ENCODE measurements at places on chromosomes 3 and 15.

DNA sequence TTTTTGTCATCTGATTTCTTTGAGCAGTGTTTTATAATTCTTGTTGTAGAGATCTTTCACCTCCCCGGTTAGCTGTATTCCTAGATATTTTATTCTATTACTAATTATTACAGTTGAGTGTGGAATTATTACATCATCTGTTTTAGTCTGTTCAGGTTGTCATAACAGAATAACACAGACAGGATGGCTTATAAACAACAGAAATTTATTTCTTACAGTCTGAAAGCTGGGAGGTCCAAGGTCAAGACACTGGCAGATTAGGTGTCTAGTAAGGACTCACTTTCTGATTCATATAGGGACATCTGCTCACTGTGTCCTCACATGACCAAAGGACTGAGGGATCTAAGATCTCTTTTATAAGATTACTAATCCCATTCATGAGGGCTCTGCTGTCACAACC lies 121.3 kb upstream of the THBS1 start:
- DNase-seq, result no peak

DNA sequence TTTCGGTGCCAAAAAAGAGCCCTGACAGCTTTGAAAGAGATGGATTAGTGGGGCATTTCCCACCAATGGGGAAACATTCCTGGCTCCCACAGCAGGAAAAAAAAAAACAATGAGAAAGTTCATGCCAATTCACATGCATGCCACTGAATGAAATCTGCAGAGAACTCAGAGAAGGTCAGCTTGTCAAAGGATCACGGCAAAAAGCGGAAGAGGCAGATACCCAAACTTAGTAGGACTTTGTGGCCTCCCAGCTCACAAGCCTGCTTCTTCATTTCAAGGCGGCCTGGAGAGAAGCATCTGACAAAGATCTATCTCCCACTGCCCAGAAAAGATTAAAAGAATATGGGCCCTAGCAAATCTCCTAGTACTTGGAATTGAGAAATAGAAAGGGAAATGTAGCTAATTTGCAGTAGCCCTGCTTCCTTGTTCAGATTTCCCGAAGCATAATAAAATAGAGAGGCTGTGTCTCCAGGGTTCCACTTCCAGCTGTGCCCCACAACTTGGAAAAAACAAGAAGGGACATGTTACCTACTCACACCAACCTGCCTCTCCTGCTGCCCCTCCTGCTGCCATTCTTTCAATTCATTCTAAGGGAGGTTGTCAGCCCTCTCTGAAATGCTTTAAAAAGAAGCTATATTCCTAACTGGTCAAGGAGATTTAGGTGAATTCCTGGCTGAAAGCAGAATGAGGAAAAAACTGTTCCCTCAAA lies 170.4 kb downstream of the FHIT start:
- no peak for DNase-seq

DNA sequence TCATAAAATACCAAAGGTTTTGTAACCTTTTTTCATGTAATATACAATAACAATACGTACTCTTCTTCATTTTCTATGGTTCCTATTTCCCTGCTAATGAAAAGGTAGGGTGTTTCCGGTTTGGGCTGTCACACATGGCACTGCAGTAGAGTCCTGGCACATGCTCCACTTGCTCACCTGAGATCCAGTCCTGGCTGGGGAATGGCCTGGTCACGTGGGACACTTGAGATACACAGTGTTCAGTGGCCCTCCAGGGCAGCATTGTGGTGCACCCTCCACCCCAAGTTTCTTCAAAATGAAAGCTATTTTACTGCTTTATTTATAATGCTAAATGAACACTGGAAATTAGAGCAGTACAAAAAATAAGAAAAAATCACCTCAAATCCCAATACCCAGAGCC lies 23.2 kb downstream of the MRPS25 start:
- no peak for DNase-seq

DNA sequence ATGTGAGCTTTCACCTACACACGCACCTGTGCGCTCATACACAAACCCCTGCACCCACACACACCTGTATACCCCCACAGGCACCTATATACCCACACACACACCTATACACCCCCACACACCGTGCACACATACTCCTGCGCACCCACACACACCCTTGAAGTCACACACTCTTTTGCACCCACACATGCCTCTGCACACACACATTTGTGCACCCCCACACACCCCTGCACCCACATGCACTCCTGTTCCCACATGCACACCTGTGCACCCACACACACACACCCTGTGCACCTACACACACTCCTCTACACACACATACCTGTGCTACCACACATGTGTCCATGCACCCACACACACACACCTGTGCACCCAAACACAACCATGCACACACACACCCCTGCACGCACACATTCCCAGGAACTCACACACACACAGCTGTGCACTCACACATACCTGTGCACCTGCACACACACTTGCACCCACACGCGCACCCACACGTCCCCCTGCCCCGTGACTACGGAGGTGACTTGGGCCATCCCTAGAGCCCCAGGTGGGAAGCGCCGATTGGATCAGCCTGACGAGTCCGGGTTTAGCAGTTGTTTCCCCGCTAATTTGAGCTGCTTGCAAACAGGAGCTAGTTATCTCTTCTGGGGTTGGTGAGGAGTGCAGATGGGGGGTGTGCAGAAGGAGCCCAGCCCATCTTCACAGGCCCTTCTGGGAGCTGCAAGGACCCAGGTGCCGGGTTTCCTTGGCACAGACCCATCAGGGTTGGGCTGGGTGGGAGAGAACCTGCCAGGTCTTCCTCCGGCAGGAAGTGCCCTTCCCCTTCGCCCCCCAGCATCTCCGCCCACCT lies 97.8 kb downstream of the CHSY1 start:
- DNase-seq, result no peak

DNA sequence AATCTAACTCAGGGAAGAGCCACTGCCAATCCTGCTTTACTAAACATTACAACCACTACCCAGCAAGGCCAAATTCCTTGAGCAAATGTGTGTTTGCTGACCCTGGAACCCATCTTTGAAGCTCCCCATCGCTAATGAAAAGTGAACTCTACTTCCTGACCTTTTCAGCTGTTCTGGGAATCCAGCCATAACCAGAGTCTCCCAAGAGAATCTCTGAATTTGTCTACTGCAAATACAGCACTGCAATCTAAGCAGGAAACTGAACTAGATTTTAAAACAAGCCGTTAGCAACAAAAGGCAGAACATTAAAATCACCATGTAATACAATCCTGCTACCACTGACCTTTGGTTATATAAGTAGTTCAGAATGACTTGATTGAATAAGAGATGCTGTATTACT lies 309.2 kb downstream of the MAGI1 start:
- DNase-seq, result no peak

DNA sequence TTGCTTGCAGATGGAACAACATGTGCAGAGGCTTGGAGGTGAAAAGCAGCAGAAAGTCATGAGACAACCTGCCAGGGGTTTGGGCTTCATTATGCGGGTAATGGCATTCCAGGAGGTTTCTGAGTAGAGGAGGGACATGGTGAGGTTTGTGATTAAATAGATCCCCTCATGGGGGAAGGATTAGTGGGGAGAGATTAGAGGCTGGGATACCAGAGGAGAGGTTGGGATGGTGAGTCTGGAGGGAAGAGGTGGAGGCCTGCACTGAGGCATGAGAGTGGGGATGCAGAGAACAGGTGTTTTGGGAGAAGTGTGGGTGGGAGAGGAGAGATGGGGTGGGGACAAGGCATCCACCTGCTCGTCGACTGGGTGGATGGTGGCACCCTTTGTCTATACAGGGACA lies 6.8 kb upstream of the IQSEC1 start:
- no peak for DNase-seq

DNA sequence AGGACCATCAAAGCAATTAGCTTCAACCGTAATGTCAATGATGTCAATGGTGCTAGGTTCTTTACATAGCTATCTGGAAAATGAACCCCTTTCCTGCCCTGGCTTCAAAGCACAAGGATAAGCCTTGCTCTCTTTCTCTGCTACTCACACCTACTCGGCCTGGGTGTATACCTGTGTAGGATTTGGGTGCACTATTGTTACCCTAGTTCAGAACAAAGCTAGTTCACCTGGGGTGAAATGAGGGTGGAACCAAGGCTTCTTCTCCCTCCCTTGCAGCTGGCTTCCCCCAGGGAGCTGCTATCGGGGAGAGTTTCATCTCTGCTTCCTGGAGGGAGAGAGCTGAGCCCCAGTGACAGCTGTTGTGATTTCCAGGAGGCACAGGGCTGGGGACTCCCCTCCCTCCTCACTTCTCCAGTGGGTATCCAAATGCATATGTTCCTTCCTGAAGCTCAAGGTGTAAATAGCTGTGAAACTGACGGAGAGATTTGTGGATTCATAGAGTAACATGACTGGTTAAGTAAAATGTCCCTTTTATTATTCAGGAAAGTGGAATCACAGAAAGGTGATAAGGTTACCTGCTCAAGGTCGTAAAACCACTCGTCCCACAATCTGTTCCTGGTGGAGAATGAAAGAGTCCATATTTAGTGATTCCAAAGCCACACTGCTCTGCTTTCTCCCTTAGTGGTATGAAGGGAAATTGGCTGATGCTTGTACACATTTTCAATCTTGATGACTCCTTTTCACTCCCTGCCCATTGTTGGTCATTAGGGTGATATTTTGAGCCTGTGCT lies 11.8 kb upstream of the C3orf70 start:
- no peak for DNase-seq

Data from spinal cord (tissue), 10 donors.